ENCODE measurements at places on chromosomes 2 and 18. TPM values are rescaled to one million over a fixed set of nuclear protein-coding genes. Genes with fewer than 3 reads are reported as not detected.

- DNase-seq, result no peak
Observed at GRCh38 chr18:66632756-66633155, 28.9 kb upstream of the CDH19 start.

Gene TNFAIP6
- total RNA-seq, result not detected

- no peak for DNase-seq
Observed at GRCh38 chr2:157523270-157524247, 79.7 kb upstream of the CYTIP start.

- DNase-seq, result no peak
Observed at GRCh38 chr2:14114275-14114674, 518.2 kb upstream of the LRATD1 start.

- DNase-seq, result no peak
Observed at GRCh38 chr18:55115606-55116005, 156.3 kb upstream of the CCDC68 start.

GRCh38 chr2:235378944-235379343 is 114.9 kb upstream of the AGAP1 start:
- no peak for DNase-seq

- DNase-seq, result no peak
Observed at GRCh38 chr2:187966924-187967323, 324.8 kb upstream of the GULP1 start.

DNA sequence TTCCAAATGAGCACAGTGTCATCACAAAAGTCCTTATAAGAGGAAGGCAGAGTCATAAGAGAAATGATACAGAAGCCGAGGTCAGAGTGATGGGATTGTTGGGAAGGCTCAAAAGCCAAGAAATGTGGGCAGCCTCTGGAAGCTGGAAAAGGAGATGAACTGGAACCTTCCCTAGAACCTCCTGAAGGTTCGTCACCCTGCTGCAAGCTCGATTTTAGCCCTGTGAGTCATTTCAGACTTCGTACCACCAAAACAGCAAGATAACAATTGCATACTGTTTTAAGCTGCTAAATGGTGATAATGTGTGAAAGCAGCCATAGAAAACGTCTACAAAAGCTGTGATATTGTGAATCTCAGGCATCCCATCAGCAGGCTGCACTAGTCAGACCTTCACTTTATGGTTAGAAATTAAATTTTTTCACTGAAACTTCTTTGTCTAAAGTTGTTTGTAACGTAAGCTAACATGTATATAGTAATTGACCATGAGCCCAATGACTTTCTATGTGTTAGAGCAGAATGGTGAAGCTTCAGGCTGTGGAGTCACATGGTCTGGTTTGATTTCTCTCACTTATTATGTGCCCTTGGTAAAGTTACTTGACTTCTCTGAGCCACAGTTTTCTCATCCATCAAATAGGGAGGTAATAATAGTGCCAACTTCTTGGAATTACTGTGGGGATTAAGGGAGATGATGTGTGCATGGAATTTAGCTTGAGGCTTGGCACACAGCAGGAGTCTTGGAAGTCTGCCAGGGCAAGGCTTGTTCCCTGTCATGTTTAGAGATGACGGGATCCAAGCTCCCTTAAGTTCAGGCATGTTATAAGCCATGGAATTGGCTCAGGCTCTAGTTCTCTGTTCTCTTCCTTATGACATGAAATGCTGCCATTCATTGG is 132.0 kb upstream of the CCDC195 start:
- no peak for DNase-seq

GRCh38 chr2:55934337-55934736 is 10.8 kb upstream of the EFEMP1 start:
- no peak for DNase-seq

DNA sequence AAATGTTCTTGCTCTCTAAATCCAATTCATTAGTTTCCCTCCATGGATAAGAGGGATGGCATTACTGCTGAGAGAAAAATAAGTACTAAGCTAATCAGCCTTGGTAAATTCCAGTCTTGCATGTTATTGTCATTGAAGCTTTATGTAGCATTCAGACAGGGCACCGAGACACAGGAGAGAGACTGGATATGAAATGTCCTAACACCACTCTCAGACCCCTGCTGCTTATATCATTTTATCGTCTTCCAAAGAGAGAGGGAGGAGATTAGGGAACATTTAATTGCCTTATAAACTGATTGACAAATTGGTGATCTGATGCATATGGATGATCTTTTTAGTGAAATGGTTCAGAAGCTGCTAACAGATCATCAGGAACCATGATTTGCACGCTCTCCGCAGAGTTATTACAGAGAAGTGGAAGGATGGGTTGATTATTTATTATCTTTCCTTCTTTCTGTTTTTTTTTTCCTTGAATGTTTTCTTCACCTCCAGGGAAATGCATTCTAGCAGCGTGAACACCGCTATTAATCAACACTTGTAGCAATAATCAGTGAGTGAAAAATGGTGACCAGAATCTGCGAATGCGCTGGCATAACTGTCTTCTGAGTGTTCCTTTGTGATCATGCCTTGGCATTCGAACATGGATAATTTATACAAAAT is 150.7 kb upstream of the NRP2 start:
- DNase-seq, result no peak

GRCh38 chr2:38671303-38671702 is 5.4 kb downstream of the GALM start:
- DNase-seq, result no peak

DNA sequence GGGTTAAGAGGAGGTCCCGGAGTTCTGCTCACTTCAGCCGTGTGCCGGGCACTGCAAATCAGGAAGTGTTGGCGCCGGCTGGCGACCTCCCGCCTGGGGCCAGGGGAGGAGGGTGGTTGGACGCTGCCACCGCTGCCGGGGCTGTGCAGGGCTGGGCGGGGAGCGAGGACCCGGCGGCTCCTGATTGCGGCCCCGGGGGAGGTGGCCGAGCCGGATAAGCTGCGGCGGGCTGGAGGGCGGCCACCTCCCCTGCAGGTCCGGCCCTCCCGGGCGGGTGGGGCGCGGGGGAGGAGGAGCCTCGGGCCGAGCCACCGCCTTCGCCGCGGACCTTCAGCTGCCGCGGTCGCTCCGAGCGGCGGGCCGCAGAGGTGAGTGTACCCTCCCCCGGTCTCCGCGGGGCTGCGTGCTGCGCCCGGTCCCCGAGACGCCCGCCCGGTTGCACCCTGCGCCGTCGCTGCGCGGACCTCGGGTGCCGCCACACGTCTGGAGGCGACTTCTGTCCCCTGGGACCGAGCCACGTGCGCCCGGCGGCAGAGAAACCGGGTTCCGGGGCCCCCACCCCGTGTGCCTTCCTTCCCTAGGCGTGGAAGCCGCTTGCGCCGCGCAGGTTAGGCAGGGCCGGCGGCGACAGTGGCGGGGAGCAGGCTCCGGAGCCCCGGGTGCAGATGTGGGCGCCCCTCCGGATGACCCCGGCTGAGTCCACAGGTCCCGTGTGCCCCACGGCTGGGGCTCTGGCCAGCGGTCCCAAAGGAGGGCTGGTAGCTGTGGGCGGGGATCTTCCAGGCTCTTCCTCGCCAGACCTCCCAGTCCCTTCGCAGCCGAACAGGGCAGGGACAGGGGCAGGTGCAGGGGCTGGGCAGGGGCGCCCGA is at the start of gene STEAP3:
Gene STEAP3 (plus strand): TSS at position 314 of the 870 bp plus-strand sequence. CDS start 7,179 bp downstream, outside the sequence.
- peak; percentile 85 for DNase-seq

- no peak for DNase-seq
Observed at GRCh38 chr2:24164416-24164973, 10.4 kb upstream of the FAM228A start.

GRCh38 chr2:1348789-1349188 is 64.5 kb upstream of the TPO start:
- DNase-seq, result no peak

Gene NEU2
- not detected for total RNA-seq

DNA sequence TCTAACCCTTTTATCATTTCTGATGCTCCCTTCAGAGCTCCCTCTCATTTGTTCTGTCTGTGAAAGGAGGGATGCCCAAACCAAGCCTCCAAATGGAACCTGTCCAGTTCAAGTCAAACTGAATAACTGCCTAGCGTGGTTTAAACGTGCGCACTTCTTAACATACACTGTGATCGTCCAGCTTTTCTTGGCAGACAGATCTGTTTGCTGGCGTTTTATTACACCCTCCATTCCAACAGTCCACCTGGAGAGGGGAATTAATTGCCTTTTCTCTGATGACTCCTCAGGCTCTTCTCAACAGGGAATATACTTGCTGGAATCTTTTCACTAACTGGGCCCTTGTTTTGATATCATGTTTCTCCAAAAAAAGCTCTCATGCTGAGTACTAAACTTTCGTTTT is 379.2 kb upstream of the POU3F3 start:
- DNase-seq, result no peak

- no peak for DNase-seq
Observed at GRCh38 chr18:80044072-80044471, 9.8 kb downstream of the RBFA start.

DNA sequence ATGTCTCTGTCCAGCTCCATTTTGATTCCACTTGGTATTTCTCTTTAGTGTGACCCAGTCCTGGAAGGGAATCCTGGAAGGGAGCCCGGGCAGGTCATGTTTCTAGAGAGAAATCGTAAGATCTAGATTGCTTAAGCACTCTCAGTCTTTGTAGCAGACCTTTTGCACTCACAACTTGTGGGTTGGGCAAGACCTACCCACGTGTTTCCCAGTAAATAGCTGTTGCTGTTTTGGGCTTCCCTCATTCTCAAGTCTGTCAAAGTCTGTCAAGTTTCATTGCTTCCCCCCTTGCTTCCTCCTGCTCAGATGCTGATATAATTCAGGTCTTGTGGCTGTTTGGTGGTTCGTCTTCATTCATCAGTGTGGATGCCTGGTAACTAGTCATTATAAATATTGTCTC is 17.4 kb upstream of the NEMP2 start:
- DNase-seq, result no peak

GRCh38 chr18:56672981-56673380 is 21.8 kb downstream of the WDR7 start:
- no peak for DNase-seq

Gene FBXO36
- total RNA-seq, result 3.4 TPM

GRCh38 chr2:46076251-46076650 is 221.0 kb upstream of the EPAS1 start:
- DNase-seq, result no peak

- no peak for DNase-seq
Observed at GRCh38 chr2:134819334-134819733, 19.1 kb upstream of the ACMSD start.

- peak; percentile 97 for DNase-seq
Observed at GRCh38 chr2:69436938-69437750, at the start of gene NFU1. Gene NFU1 (minus strand): TSS chr2:69437435. CDS start chr2:69437422, 13 bp downstream.

DNA sequence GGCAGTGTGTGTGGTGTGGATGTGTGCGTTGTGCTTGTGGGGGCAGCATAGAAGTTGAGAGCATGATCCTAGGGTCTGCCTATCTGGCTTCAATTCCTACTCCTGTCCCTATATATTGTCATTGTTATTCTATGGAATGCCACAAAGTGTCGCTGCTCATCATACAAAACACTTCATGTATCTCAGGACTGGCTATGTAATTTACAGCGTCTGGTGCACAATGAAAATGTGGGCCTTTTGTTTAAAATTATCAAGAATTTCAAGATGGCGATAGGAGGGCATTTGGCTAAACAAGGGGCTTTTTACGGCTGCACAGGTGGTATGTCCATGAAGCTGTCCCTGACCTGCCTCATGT is 3.4 kb downstream of the SERPINB2 start:
- no peak for DNase-seq

Data from glutamatergic neuron (in vitro differentiated cells).